ENCODE measurements at places on chromosomes 1 and 21.

- DNase-seq, result no peak
Measured at GRCh38 chr1:222889440-222889839, 74.6 kb downstream of the DISP1 start.

- no peak for DNase-seq
Measured at GRCh38 chr21:25569084-25569483, 38.2 kb downstream of the MRPL39 start.

GRCh38 chr21:43308101-43308814 lies 118.7 kb downstream of the SIK1 start:
- DNase-seq, result no peak

- DNase-seq, result peak; percentile 18
Measured at GRCh38 chr1:204190212-204191211, 5.8 kb downstream of the KISS1 start.

DNA sequence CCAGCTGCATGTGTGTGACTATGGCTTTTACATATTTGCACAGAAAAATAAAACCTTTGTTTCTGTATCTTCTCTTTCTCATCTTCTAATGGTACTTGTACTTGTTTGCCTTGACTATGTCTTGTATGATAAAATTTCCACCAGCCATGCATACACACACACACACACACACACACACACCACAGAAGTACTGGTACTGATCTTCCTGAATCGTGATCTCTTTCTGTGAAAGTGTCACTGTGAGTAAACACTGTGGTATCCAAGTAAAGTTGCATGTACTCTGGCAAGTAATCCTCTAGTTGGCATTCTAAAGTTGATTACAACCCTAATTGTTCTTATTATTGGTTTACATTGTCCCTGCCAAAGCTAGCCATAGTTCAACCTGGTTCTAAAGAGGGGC lies 176.7 kb downstream of the CRB1 start:
- DNase-seq, result no peak

- DNase-seq, result no peak
Measured at GRCh38 chr1:175070818-175071217, 3.2 kb downstream of the TNN start.

GRCh38 chr1:209742409-209743144 lies 13.3 kb upstream of the TRAF3IP3 start:
- DNase-seq, result no peak

- DNase-seq, result no peak
Measured at GRCh38 chr1:87980494-87980893, 651.8 kb downstream of the LMO4 start.

DNA sequence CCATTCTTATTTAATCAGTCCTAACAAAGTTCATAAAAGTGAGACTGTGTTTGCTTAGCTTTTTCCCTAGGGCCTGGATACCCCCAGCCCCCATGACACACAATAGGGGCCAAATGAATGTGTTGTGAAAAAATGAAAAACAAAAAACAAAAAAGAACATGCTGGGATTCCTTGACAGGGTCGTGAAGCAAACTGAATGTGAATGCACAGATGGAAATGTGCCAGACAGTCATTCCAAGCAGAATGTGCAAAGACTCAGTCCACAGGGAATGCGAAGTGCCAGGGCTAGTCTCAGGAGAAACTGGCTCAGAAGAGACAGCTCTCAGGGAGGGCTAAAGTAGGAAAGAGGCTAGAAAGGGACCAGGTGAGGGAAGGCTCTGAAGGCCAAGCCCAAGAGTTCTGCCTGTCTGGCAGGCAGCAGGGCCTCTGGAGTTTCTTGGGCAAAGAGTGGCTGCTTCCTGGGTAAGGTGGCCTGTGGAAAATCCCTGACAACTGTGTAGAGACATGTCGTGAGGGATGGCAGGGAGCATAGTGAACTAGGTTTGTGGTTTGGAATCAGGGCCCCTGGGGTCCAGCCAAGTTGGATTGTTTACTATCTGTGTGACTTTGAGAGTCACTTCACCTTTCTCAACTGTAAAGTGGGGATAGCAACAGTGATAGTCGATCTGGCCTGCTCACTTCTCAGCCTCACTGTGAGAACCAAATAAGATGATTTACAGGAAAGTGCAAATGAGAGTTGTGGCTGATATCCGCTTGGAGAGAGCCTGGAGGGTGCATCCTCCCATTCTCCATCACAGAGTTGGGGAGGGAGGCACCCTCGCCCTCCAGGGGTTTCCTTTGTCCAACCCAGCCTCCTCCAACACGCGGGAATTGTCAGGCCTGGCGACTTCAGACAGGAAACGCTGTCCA lies 1.2 kb upstream of the ADAM15 start:
- DNase-seq, result no peak

- DNase-seq, result no peak
Measured at GRCh38 chr21:14271053-14271452, 55.1 kb downstream of the RBM11 start.

- no peak for DNase-seq
Measured at GRCh38 chr1:57033222-57034001, 67.6 kb upstream of the C8B start.

- no peak for DNase-seq
Measured at GRCh38 chr1:78624035-78624434, 3.8 kb downstream of the IFI44L start.

GRCh38 chr1:6172549-6172948 lies 7.6 kb downstream of the CHD5 start:
- no peak for DNase-seq

GRCh38 chr21:36494557-36494956 lies 14.6 kb upstream of the CLDN14 start:
- no peak for DNase-seq

- no peak for DNase-seq
Measured at GRCh38 chr21:15725949-15726348, 3.8 kb upstream of the USP25 start.

- no peak for DNase-seq
Measured at GRCh38 chr1:196114193-196114592, 494.0 kb downstream of the KCNT2 start.

DNA sequence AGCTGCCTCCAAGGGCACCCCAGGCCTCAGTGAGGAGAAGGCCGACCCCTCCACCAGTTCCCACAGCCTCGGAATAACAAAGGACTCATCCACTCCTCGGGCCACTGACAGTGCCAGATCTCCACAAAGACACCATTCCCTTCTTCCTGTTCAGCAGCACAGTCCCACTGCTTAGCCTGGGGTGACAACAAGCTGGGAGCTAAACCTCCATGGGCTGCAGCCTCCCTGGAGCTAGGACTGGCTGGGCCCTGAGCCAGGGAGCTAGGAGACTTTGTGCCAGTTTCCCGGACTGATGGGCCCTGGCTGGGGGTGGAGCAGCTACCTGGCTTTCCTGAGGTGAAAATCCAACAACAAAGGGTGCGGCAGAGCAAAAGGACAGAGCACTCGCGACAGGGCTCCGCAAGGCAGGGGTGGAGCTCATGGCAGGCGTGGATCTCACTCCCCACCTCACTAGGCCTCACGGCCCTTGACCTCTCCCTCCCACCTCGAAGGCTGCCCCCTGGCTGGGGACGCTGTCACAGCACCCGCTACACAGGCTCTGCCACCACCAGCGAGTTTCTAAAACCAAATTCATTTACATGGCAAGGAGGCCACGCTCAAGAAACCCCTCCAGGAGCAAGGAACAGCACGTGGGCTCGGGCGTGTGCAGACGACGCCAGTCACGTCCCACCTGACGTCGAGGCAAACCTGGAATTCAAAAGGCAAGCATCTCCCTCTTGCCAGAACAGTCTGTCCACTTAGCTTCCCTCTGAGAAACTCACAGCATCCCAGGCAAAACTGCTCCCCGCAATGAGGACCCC lies 13.8 kb downstream of the SLC35E2B start:
- DNase-seq, result no peak

DNA sequence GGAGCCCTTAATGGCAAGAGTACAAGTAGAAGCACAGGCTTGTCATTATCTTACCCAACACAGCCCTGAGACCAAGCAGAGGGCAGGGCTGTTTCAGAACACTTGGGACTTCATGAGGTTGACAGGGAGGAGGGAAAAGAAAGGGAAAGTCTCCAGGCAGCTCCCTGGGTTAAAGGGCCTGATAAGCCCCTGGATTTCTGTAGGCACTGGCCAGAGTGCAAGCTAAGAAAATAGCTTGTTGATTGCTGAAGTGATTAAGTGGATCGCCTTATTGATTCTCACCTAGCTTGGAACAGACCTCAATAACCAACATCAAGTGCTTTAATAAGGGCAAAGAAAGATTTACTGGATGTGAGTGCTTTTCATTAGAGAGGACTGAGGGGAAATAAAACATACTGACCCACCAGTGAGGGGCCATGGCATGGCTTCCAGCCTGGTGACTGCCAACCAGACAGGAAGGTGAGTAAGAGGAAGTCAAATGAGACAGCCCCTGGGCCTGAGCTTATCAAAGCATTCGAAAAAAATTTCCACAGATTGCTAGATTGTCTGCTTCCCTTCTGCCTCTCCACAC lies 121.4 kb upstream of the NFIA start:
- no peak for DNase-seq

DNA sequence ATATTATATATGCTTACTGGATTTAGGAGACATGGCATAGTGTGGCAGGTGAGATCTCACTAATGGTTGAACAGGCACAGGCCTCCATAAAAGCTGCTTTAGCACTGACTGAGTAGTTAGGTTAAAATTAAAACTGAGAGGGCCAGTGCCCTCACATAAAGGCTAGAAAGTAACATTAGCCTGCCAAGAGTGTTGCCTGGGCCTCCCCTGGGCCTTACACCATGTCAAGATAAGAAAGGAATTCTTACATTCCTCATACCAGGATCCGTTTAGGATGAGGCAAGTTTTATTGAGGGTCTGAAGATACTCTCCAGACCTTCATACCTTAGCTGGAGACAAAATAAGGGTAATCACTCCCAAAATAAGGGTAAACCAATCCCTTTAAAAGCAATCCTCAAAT lies 1011.8 kb downstream of the PLA2G4A start:
- DNase-seq, result no peak

- no peak for DNase-seq
Measured at GRCh38 chr1:88753506-88753905, 69.4 kb downstream of the PKN2 start.

- no peak for DNase-seq
Measured at GRCh38 chr1:62356257-62356835, 37.1 kb upstream of the KANK4 start.

DNA sequence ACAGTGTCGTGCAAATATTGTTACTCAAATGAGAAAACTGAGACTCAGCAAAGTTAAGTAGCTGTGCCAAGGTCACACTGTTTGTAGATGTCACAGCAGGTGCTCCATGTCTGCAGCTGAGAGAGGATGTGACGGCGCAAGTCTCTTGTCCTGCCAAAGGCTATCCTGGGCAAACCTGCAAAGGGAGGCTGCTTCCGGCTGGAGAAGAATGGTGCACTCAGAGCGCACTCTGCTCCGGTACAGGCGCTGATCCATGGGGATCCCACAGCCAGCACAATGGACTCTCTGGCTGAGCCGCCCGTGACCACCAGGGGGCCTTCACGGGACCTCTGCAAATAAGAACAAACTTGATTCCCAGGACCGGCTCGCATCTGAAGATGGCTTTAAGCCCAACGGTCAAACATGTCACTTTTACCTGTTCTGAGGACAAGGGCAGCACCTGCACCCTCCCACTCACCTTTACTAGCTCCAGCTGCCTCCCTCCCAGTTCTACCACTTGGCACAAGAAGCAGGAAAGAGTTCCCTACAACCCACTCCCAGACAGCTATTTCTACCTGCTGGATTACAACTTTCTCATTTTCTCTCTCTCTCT lies 21.9 kb downstream of the RD3 start:
- DNase-seq, result peak; percentile 37

GRCh38 chr21:42734323-42734971 lies 81.0 kb downstream of the PDE9A start:
- DNase-seq, result peak; percentile 51

- DNase-seq, result no peak
Measured at GRCh38 chr1:1594602-1595260, 5.2 kb downstream of the FNDC10 start.

- DNase-seq, result no peak
Measured at GRCh38 chr1:210457568-210457967, 128.9 kb downstream of the HHAT start.

GRCh38 chr1:199297887-199298286 lies 659.0 kb downstream of the PTPRC start:
- no peak for DNase-seq

GRCh38 chr1:55179177-55179835 lies 35.9 kb downstream of the USP24 start:
- DNase-seq, result no peak

- no peak for DNase-seq
Measured at GRCh38 chr1:23188434-23188884, 19.8 kb upstream of the LUZP1 start.

DNA sequence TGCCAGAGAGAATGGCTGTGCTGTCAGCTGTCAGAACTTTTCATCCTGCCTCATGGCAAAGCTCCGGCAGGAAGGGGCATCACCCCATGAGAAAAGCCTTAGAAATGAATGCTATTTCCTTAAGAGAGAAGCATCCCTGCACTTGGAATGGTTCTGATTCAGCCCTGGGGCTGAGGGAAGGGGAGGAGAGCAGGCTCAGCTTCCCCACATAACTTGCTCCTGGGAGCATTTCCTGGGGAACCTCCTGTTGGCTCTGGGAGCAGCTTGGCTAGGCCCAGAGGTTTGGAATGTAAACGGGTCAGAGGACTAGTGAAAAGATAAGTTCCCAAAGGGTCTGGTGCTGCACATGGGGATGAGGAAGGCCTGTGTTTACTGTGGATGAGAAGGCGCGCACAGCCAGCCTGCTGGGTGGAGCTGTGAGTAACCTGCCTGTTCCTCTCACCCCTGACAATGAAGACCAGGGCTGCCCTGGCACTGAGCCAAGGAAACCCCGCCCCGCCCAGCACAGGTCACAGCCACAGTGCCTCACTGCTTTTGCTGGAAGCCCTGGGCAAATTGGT lies 5.0 kb downstream of the PRELP start:
- peak; percentile 4 for DNase-seq

DNA sequence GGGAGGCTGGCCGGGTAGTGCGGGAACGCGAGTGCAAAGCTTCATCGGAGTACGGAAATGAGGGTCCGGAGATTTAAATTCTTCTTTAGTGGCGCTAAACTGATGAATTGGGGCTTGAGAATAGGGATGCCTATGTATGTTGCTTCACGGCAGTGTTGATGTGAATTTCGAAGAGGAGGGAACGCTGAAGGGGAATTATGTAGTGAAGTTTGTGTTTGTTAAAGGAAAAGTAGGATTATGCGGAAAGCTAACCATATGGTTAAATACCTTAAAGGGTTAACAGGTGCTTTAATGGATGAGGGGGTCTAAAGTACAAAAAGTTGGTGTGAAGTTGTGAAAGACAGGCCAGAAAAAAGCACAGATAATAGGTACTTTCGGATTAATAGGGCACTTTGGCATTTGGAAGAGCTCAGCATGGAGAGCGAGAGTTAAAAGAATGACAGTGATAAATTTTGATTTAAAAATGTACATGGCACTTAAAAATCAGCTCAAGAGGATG lies 1.4 kb downstream of the HS2ST1 start:
- DNase-seq, result no peak

Data from NCI-H526 treated with DMSO at 0.1 percent for 48 hours (cell line).